GM23248 (cell line): ENCODE measurements at places on chromosomes 6 and 20. TPM values are rescaled to one million over a fixed set of nuclear protein-coding genes. Genes with fewer than 3 reads are reported as not detected.

Gene PHACTR3
- total RNA-seq = not detected in 2 replicates

Gene BMP5
- not detected in 2 replicates for total RNA-seq

Gene LPA
- total RNA-seq = not detected in 2 replicates

Gene GPLD1
- 0.97 TPM in 1 of 2 replicates, not detected in the other for total RNA-seq

Gene RBPJL
- total RNA-seq = not detected in 2 replicates

Gene RAB22A
- 21.2 and 23.0 TPM in 2 replicates for total RNA-seq

DNA sequence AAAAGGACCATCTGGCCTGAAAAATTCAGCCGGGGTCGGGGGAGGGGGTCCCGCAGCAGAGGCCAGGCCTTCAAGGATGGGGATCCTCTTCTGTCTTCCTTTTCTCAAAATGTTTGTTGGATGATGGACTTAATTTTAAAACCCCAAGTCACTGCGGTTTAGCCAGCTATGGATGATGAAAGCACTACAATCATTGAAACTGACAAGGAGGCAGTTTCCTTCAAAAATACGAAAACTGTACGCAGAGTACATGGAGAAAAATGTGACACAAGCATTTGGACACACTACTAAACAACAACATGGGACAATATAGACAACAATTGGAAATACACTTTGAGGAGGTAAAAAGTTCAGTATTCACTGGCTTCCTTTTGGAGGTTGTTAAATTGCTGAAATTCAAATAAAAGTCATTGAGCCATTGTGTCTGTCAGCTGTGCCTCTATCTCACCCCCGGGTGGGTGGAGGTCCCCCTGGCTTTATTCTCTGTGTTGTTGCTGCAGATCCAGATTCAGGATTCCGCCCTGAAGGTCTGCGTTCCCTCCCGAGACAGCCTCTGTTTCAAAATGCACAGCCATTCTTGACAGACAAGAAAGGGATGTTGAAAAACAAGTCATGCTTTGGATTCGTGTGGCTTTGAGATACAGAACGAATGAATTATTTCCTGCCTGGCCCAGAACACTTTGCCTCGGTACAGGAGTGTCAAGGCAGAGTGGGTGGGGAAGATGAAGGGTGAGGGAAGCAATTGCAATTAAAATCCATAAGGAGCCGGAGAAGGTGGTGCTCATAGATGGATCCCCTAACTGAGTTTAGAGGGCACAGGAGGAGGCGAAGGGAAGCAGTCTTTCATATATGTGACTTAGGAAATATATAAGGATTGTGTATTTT, 118.2 kb downstream of the TTLL2 start:
- no peak for DNase-seq
- no peak overlapping the region for H3K4me3 ChIP-seq
- H3K4me1 ChIP-seq = no peaks in the 10 kb centered on the region
- H3K27ac ChIP-seq = no peak overlapping the region
- H3K36me3 ChIP-seq = no peaks in the 10 kb centered on the region
- H3K27me3 ChIP-seq = no peaks in the 10 kb centered on the region

DNA sequence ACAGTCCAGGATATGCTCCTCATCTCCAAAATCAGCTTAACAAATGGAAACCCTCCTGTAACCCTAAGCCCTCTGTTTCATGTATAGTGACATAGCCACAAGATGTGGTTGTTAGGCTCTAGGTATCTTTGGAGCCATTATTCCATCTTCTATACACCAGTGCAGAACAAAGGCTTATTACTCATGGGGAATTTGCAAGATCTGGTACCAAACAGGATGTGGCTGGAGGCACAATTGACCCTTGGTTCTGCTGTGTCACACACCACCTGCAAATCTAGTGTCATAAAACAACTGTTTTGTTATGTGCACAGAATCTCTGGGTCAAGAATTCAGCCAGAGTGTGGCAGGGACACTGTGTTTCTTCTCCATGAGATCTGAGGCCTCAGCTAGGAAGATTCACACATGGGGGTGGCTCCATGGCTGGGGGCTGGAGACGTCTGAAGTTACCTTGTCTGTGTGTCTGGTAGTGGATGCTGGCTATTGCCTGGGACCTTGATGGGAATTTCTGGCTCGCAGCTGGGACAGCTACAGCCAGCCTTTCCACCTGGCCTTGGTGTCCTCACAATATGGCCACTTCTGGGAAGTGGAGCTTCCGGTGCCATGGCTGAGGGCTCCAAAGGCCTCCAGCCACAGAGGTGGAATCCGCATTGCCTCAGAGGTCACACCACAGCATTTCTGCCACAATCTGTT, 369.9 kb downstream of the CDH26 start:
- H3K36me3 ChIP-seq = no peaks in the 10 kb centered on the region
- no peak overlapping the region for H3K4me3 ChIP-seq
- H3K4me1 ChIP-seq = no peaks in the 10 kb centered on the region

DNA sequence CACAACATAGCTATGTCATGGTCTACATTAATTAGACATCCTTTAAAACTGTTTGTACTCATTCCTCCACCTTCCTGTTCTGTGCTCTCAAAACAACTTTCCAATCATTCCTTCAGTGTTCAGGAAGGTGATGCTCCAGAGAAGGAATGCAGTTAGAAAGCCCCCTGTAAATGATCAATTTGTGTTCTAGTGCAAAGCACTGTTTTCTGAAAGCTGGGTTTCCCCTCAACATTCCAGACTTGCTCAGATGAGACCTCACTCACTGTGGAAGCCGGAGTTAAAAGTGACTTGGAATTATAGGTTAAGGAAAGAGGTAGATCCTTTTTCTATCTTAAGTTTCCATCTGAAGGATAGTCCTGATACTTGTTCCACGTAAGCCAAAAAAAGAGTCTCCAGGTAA, 95.9 kb downstream of the BMP2 start:
- peaks cover 13% of the 10 kb centered on the region for H3K27me3 ChIP-seq
- DNase-seq = no peak
- H3K4me3 ChIP-seq = no peak overlapping the region
- no peaks in the 10 kb centered on the region for H3K4me1 ChIP-seq
- no peaks in the 10 kb centered on the region for H3K36me3 ChIP-seq

GRCh38 chr6:14876778-14877613, 368.9 kb upstream of the JARID2 start:
- peak overlapping the region; percentile 30 for H3K4me3 ChIP-seq
- H3K36me3 ChIP-seq = no peaks in the 10 kb centered on the region
- peak; percentile 86 for DNase-seq
- H3K27ac ChIP-seq = peak overlapping the region; percentile 67

GRCh38 chr20:4613718-4614620, 107.7 kb upstream of the PRND start:
- peak; percentile 77 for DNase-seq
- H3K27me3 ChIP-seq = no peaks in the 10 kb centered on the region
- H3K4me1 ChIP-seq = peaks cover 13% of the 10 kb centered on the region
- no peaks in the 10 kb centered on the region for H3K36me3 ChIP-seq
- no peak overlapping the region for H3K4me3 ChIP-seq

- H3K27ac ChIP-seq = no peak overlapping the region
- no peaks in the 10 kb centered on the region for H3K4me1 ChIP-seq
- H3K36me3 ChIP-seq = no peaks in the 10 kb centered on the region
Observed at GRCh38 chr6:128725271-128726233, 157.4 kb upstream of the LAMA2 start.

- no peak overlapping the region for H3K27ac ChIP-seq
- no peaks in the 10 kb centered on the region; the same call in 1 of the 2 replicates for H3K4me1 ChIP-seq
- no peak for DNase-seq
- H3K27me3 ChIP-seq = no peaks in the 10 kb centered on the region
- no peak overlapping the region for H3K4me3 ChIP-seq
Observed at GRCh38 chr6:157168471-157168870, 154.8 kb downstream of the TMEM242 start.

- no peak overlapping the region for H3K27ac ChIP-seq
- H3K4me3 ChIP-seq = no peak overlapping the region
- peak; percentile 36 for DNase-seq
- peaks cover 25% of the 10 kb centered on the region for H3K4me1 ChIP-seq
- no peaks in the 10 kb centered on the region for H3K36me3 ChIP-seq
- H3K27me3 ChIP-seq = no peaks in the 10 kb centered on the region
Observed at GRCh38 chr6:108464418-108465097, 96.2 kb upstream of the FOXO3 start.

DNA sequence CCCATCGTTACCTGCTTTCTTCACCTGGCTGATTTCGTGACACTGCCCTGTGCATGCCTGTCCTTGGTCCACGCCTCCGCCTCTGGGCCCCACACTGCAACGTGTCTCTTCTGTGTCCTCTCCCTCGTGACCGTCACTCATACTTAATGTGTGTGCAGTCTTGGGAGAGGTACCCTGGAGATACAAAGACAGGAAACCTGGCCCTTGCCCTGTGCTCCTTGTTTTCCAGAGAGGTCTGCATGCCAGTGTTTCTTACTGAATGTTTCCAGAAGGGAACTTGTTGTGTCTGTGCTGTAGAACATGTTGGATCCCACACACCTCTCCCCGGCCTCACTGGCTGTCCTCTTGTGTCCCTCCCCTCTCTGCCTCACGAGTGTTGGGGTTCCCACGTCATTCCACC, 45.8 kb downstream of the SNX9 start:
- H3K36me3 ChIP-seq = peaks cover 10% of the 10 kb centered on the region
- H3K27ac ChIP-seq = peak overlapping the region; percentile 43; the same call in 1 of the 2 replicates
- DNase-seq = no peak
- H3K4me3 ChIP-seq = no peak overlapping the region
- H3K27me3 ChIP-seq = no peaks in the 10 kb centered on the region

GRCh38 chr6:66948106-66948505, 1241.1 kb upstream of the EYS start:
- H3K27me3 ChIP-seq = no peaks in the 10 kb centered on the region
- DNase-seq = no peak
- no peak overlapping the region for H3K27ac ChIP-seq
- H3K36me3 ChIP-seq = no peaks in the 10 kb centered on the region

GRCh38 chr20:44028003-44028730, 113.5 kb downstream of the TOX2 start:
- H3K27ac ChIP-seq = no peak overlapping the region
- DNase-seq = peak; percentile 24
- no peak overlapping the region for H3K4me3 ChIP-seq
- H3K4me1 ChIP-seq = peaks cover 10% of the 10 kb centered on the region
- H3K27me3 ChIP-seq = no peaks in the 10 kb centered on the region
